ENCODE measurements at places on chromosomes 12 and 14.

- no peak for DNase-seq
These were observed 453.7 kb downstream of the VRK1 start for GRCh38 chr14:97250931-97251330.

DNA sequence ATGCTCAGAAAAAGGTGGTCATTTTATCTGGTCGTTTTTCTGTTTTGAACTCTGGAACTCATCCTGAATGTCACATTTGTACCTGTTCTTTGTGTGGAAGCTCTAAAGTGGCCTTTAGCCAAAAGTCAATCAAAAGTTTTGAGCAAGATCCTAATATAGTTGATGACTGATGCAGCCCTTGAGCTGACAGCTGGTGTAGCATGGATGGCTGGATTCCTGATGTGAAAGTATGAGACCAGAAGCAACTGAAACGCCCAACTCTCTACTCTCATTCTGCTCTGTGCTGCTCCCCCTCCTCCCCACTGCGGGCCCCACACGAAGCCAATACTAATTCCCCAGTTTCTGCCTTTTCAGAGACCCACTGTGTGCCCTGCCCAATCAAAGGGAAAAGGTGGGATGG is 10.3 kb upstream of the MYH7 start:
- DNase-seq, result no peak

GRCh38 chr14:99759546-99759925 is 33.7 kb upstream of the EML1 start:
- no peak for DNase-seq

DNA sequence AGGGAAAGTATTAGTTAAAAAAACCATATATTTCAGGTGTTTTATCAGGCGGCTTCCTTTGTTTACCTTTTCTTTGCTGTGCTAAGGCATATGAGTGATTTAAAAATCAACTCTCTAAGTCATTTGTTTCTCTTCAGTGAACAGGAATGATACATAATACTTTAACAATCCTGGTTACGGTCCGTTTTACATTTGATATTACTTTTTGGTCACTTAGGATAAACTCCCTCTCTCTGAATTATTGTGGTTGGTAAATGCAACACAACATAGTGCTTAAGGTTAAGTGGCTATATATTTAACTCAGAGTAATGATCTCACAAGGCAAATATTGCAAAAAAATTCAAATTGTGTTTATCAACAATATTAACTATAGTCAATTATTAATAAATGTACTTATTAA is 32.7 kb upstream of the AKAP6 start:
- no peak for DNase-seq

GRCh38 chr12:68159681-68160304 is at the start of gene IFNG:
Gene IFNG (minus strand): TSS chr12:68159740. CDS start chr12:68159615, 125 bp downstream.
- no peak for DNase-seq

All from iris pigment epithelial cell (primary cell).